Neural progenitor cell (in vitro differentiated cells): ENCODE measurements at places on chromosomes 16 and 17.
A peak's percentile ranks its signal among the peaks of the same experiment; 100 is the strongest.

DNA sequence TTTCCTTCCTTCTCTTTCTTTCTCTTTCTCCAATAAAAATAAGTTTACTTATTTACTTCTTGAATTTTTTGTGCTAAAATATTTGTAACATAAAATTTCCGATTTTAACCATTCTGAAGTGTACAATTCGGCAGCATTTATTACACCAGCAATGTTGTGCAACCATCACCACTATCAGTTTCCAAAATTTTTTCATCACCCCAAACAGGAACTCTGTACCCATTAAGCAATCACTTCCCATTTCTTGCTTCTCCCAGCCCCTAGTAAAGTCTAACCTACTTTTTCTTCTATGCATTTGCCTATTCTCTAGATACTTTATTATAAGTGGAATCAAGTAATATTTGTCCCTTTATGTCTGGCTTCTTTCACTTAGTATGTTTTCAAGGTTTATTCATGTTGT, 2.5 kb upstream of the HP start:
- peaks cover 4% of the 10 kb centered on the region for H3K27me3 ChIP-seq
- H3K4me1 ChIP-seq, result no peaks in the 10 kb centered on the region
- no peak overlapping the region for H3K4me3 ChIP-seq

- peaks cover 43% of the 10 kb centered on the region for H3K4me1 ChIP-seq
- no peak overlapping the region for H3K27ac ChIP-seq
- no peaks in the 10 kb centered on the region for H3K36me3 ChIP-seq
- DNase-seq, result no peak
- peaks cover 1% of the 10 kb centered on the region for H3K27me3 ChIP-seq
- peak overlapping the region; percentile 22 for H3K4me3 ChIP-seq
Observed at GRCh38 chr17:40351359-40352236, 12.9 kb downstream of the GJD3 start.

DNA sequence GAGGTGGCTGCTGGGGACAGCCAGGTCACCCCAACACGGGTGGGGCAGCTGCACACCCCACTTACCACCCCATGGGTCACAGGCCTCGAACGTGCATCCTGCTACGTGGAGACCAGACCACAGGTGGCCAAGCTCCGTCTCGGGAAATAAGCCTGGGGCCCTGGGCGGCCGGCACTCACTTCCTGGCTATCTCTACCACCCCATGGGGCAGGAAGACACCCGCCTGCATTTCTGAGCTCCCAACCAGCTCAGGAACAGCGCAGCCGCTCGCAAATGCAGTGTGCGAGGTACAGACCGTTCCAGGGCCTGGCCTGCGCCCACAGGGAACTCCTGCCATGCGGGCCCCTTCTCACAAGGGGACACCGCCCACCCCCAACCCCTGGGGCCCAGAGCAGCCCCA, 4.9 kb upstream of the GNG13 start:
- H3K27ac ChIP-seq, result no peak overlapping the region
- H3K4me3 ChIP-seq, result no peak overlapping the region
- no peaks in the 10 kb centered on the region for H3K36me3 ChIP-seq

DNA sequence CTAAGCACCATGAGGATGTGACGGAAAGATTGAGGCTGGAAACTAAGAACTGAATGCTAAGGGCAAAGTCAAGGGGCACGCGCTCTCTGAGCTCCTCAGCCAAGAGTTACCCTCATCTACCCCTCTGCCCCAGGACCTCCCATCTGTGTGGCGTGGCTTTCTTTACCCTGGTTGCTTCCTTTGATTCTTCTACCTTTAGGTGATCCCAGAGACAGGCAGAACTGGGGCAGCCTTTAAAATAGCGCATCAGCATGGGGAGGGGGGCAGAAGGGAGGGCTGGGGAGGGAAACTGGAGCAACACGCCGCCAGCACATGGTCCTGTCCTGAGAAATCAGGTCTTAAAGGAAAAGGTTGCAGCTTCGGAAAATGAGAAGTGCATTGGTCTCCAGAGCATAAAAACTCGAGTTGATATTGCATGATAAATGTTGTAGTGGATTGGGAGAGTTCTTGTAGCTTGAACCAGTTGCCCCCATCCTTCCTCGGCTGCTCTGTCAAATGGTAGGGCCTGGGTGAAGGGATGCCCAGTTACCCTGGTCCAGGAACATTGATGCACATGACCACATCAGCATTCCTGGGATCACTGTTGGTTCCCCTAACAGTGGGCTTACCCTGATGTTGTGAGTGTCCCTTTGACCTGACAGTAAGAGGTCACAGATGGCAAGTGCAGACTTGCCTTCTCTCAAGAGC, 29.7 kb downstream of the LDHD start:
- peak overlapping the region; percentile 62 for H3K27ac ChIP-seq
- H3K36me3 ChIP-seq, result no peaks in the 10 kb centered on the region
- H3K27me3 ChIP-seq, result no peaks in the 10 kb centered on the region

- peaks cover 55% of the 10 kb centered on the region for H3K4me1 ChIP-seq
- no peaks in the 10 kb centered on the region for H3K36me3 ChIP-seq
- peak overlapping the region; percentile 62 for H3K4me3 ChIP-seq
Observed at GRCh38 chr16:73049091-73049490, 1.2 kb upstream of the ZFHX3 start.

GRCh38 chr17:35900280-35900679, 20.1 kb upstream of the CCL5 start:
- H3K27ac ChIP-seq, result no peak overlapping the region
- no peaks in the 10 kb centered on the region for H3K27me3 ChIP-seq
- no peaks in the 10 kb centered on the region for H3K36me3 ChIP-seq
- no peak for DNase-seq
- H3K4me1 ChIP-seq, result no peaks in the 10 kb centered on the region
- H3K4me3 ChIP-seq, result no peak overlapping the region

DNA sequence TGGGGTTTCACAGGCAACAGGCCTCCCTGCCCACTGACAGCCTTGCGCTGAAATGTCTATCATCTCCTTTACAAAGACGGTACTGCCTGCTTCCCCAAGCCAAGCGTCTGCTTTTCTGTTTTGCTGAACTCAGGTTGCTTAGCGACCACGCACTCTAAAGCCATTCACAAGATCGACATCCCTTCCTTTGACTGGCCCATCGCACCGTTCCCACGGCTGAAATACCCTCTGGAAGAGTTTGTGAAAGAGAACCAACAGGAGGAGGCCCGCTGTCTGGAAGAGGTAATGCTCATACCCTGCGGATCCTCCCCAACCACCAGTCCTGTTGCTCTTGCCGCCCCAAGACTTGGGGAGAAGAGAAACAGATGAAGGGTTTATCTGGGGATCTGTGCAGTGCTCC, 28.7 kb downstream of the TMEM186 start:
- H3K4me3 ChIP-seq, result no peak overlapping the region
- no peak overlapping the region for H3K27ac ChIP-seq
- peak; percentile 81 for DNase-seq
- no peaks in the 10 kb centered on the region for H3K27me3 ChIP-seq
- H3K4me1 ChIP-seq, result peaks cover 15% of the 10 kb centered on the region
- H3K36me3 ChIP-seq, result no peaks in the 10 kb centered on the region

- DNase-seq, result no peak
- peaks cover 5% of the 10 kb centered on the region for H3K4me1 ChIP-seq
- H3K27me3 ChIP-seq, result no peaks in the 10 kb centered on the region
- no peaks in the 10 kb centered on the region for H3K36me3 ChIP-seq
Observed at GRCh38 chr17:81250286-81251093, 11.4 kb downstream of the NDUFAF8 start.

- H3K27ac ChIP-seq, result no peak overlapping the region
- no peaks in the 10 kb centered on the region for H3K27me3 ChIP-seq
- H3K4me3 ChIP-seq, result no peak overlapping the region
- no peaks in the 10 kb centered on the region for H3K4me1 ChIP-seq
Observed at GRCh38 chr16:1439058-1439698, 5.2 kb downstream of the CCDC154 start.

DNA sequence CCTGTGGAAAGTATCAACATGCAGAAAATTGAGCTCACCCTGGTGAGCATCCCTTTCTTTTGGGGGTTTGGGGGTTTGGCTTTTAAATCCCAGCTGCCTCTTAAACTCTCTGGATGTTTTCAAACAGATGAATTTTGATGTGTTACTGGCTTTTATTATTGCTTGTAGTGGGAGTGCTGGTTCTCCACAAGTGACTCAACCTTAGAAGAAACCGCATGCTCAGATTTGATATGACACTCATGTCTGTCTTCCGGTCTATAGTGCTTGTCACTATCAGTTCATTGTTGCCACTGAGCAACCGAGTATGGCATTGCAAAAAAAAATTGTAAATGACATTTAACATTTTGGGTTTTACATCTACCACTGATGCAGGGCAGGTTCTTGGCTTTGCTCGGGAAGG, 104.5 kb downstream of the HS3ST4 start:
- H3K4me3 ChIP-seq, result no peak overlapping the region
- H3K27ac ChIP-seq, result no peak overlapping the region
- H3K4me1 ChIP-seq, result no peaks in the 10 kb centered on the region
- H3K36me3 ChIP-seq, result no peaks in the 10 kb centered on the region

DNA sequence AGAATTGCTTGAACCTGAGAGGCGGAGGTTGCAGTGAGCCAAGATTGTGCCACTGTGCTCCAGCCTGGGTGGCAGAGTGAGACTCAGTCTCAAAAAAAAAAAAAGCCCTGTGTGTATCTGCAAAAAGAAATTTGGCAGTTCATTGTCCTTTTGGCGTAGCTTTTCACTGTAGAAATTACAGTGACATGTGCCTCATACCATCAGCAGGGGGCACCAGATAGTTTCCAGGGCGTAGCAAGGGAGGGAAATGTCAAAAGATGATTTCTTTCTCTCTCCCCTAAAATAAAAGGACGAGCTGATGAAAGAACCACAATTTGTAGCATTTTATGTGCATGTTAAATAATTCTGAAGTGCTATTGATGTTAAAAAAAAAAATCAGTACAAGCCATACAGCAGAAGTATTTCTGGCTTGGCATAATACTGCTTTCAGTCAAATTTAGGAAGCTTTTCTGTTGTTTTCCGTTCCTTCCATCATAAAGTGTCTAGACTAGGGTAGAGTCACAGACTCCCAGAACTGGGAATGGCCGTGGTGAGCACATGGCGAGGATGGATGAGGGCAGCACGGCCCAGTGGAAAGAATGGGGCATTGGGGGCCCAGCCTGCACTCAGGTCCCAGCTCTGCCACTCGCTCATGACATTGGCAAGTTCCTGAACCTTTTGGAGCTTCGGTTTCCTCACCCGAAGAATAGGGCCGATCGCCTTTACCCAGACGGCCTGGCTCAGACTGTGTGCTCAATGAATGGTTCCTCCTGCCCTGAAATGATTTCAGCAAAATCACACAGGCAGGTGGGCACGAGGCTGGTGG, 59.8 kb upstream of the RPH3AL start:
- peaks cover 4% of the 10 kb centered on the region for H3K4me1 ChIP-seq
- H3K36me3 ChIP-seq, result no peaks in the 10 kb centered on the region
- peak; percentile 77 for DNase-seq

- no peak overlapping the region for H3K4me3 ChIP-seq
- no peaks in the 10 kb centered on the region for H3K27me3 ChIP-seq
Observed at GRCh38 chr17:6100891-6101500, 30.8 kb downstream of the WSCD1 start.

GRCh38 chr17:56838687-56839086, 4.7 kb downstream of the DGKE start:
- no peaks in the 10 kb centered on the region for H3K36me3 ChIP-seq
- H3K27me3 ChIP-seq, result peaks cover 28% of the 10 kb centered on the region
- no peak overlapping the region for H3K27ac ChIP-seq
- peaks cover 4% of the 10 kb centered on the region for H3K4me1 ChIP-seq
- no peak overlapping the region for H3K4me3 ChIP-seq
- no peak for DNase-seq

GRCh38 chr16:25916037-25916436, 224.3 kb downstream of the HS3ST4 start:
- H3K4me3 ChIP-seq, result no peak overlapping the region
- no peaks in the 10 kb centered on the region for H3K27me3 ChIP-seq
- no peaks in the 10 kb centered on the region for H3K36me3 ChIP-seq

DNA sequence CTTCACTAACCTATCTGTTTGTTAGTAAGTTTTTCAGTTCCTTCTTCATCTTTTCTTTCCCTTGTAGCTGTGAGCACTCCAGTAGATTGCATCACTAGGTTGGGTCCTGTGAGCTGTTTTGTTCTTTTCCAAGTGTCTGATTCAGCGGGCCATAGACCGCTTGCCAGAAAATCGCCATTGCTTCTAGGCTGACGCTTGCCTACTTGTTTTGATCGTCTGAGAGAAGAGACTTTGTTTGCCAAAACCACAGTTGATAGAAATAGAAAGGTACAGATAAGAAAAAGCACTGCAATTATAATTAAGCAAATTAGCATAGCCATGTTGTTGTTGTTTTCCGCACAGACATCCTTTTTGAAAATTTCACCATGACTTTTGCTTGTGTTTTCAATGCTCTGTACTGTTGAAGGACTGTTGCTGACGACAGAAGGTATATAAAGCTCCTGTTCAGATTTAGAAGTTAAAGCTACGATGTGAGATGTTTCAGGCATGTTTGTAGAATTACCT, 3.1 kb downstream of the EVI2A start:
- H3K36me3 ChIP-seq, result no peaks in the 10 kb centered on the region
- DNase-seq, result peak; percentile 18
- H3K27me3 ChIP-seq, result no peaks in the 10 kb centered on the region
- H3K4me3 ChIP-seq, result no peak overlapping the region

DNA sequence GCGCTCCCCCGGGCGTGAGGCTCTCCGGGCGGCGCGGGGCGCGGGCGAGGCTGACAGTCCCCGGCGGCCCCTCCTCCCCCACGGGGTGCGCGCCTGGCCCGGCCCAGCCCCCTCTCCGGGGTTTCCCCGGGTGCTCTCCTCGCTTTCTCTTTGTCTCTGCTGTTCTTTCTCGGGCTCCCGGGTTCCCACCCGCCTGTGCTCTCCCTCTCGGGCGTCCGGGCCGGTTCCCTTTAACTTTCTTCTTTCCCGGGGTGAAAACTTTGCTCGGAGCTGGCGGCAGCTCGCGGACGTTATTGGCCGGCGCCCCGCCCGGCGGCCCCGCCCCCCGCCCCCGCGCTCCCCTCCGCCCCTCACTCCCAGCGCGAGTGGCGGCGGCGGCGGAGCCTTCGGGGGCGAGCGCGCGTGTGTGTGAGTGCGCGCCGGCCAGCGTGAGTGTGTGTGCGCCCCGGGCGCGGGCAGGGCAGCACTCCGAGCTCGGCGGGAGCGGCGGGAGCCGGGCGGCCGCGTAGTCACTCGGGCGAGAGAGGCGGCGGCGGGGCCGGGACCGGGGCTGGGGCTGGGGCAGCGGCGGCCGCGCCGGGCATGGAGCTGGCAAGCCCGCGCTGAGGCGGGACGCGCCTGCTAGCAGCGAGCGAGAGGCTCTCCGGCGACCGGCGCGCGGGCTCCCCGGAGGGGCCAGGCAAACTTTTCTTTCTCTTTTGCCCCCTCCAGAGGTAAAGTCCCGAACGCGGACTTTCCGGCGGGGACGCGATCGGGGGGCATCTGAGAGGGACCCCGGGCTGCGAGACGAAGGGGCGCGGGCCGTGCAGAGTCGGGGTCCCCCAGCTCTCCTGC, at the start of gene NTN1:
Gene NTN1 (plus strand): TSS at position 353 of the 834 bp plus-strand sequence. CDS start 864 bp downstream, outside the sequence.
- H3K27me3 ChIP-seq, result peaks cover 100% of the 10 kb centered on the region
- H3K4me3 ChIP-seq, result peak within 1 kb of the TSS; percentile 74
- no peak within 1 kb of the TSS for H3K27ac ChIP-seq
- H3K4me1 ChIP-seq, result peaks cover 45% of the 10 kb centered on the region

DNA sequence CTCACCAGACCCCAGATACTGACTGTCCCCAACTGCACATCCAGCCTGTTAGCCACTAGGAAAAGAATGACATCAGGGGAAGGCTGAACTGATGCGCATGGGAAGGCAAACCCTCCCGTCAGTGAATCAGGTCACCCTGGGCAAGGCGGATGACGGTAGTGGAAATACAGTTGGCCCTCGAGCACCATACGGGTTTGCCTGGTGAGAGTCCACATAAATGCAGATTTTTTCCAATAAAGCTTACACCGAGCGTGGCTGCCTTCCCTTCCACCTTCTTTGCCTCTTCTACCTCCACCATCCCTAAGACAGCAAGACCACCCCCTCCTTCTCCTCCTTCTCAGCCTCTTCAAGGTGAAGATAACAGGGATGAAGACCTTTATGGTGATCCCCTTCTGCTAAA, 236.1 kb upstream of the TNRC6C start:
- peaks cover 17% of the 10 kb centered on the region for H3K4me1 ChIP-seq
- H3K27me3 ChIP-seq, result no peaks in the 10 kb centered on the region
- no peak overlapping the region for H3K27ac ChIP-seq
- no peak for DNase-seq
